ENCODE measurements at places on chromosomes 2 and 18. TPM values are rescaled to one million over a fixed set of nuclear protein-coding genes. Genes with fewer than 3 reads are reported as not detected.

The PROKR1 gene
- not detected for total RNA-seq

The CDH19 gene
- 0.65 TPM for total RNA-seq

The KIAA2012 gene
- under 0.01 TPM for total RNA-seq

GRCh38 chr2:207311316-207312005 is 145.7 kb upstream of the KLF7 start:
- DNase-seq = no peak

- no peak for DNase-seq
Observed at GRCh38 chr2:118841450-118841827, 6.0 kb downstream of the EN1 start.

DNA sequence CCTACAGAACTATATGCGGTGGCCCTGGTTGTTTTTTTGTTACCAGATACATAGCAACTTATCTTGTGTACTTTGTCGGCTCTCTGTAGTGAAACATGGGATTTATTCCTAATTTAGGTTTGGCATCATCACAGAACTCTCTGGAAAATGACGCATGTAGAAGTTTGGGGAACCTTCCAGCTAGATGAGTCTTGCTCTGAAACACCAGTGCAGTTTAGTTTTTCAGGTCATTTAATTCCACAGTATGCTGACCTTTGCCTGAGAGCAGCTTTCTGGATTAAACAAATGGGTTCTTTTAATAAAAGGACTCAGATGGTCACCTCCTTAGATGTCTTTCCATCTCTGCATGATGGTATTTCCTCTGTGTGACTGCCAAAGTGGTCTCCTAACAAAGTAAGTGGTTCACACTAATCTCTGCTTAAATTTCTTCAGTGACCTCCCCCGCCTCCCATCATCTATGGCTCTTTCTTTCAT is 39.9 kb downstream of the MYO3B start:
- no peak for DNase-seq

GRCh38 chr2:128465246-128466170 is 146.8 kb upstream of the HS6ST1 start:
- DNase-seq = peak; percentile 20

DNA sequence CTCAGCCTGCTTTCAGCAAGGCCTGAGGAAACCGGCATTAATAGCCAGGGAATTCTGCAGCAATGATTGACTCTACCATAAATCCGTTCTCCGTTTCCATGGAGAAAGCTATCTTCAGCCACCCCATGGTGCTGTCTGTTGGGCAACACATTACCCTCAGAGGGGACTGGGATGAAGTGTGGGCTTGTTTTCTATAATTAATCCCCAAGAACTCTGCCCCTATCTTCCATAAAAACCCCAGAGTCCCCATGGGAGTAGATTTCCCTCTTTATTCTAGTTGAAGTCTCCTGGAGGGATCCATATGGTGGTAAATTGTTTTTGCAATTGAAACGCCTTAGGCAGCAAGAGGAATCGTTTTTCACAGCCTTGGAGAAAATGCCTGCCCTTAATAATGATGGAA is 9.2 kb downstream of the G6PC2 start:
- DNase-seq = no peak

- peak; percentile 56 for DNase-seq
Observed at GRCh38 chr18:23857756-23858155, 156.8 kb upstream of the TTC39C start.
